ENCODE measurements at places on chromosomes 1 and 21.

DNA sequence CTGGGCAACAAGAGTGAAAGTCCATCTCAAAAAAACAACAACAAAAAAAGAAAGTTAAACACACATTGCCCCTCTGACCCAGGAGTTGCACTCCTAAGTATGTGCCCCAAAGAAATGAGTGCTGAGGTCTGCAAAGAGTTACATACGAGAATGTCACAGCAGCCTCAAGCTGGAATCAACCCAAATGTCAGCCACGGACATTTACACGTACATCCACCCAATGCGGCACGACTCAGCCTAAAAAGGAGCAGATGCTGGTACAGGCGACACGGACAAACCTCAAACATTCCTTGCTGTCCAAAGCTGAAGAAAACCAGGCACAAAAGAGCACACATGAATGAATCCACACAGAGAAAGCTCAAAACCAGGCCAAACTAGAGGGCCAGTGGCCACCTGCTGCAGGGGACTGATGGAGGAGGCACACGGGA is 46.8 kb upstream of the ECE1 start:
- no peak for DNase-seq

- DNase-seq, result no peak
Observed at GRCh38 chr1:207903053-207903452, 7.9 kb downstream of the CD34 start.

DNA sequence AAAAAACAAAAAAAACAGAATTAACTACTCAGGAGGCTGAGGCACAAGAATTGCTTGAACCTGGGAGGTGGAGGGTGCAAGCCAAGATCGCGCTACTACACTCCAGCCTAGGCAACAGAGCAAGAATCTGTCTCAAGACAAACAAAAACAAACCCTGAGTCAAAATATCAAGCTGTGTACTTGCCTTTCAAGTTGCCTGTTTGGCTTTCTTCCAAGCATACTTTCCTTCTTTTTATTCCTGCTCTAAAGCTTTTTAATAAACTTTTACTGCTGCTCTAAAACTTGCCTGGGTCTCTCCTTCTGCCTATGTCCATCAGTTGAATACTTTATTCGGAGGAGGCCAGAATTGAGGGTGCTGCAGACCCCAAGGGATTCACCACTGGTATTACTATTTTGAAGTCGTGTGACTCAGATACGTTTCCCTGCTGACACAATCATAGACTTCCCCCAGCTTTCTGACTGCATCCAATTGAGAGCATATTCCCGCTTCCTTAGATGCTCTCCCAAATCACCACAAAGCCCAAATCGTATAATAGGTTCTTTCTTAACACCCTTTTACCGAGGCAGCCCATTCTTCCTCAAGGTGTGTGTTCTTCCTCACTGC is 3.5 kb upstream of the ACBD6 start:
- no peak for DNase-seq

- no peak for DNase-seq
Observed at GRCh38 chr1:67747671-67748546, 62.9 kb downstream of the GADD45A start.

GRCh38 chr1:247538561-247538960 is 2.3 kb upstream of the OR2C3 start:
- no peak for DNase-seq

DNA sequence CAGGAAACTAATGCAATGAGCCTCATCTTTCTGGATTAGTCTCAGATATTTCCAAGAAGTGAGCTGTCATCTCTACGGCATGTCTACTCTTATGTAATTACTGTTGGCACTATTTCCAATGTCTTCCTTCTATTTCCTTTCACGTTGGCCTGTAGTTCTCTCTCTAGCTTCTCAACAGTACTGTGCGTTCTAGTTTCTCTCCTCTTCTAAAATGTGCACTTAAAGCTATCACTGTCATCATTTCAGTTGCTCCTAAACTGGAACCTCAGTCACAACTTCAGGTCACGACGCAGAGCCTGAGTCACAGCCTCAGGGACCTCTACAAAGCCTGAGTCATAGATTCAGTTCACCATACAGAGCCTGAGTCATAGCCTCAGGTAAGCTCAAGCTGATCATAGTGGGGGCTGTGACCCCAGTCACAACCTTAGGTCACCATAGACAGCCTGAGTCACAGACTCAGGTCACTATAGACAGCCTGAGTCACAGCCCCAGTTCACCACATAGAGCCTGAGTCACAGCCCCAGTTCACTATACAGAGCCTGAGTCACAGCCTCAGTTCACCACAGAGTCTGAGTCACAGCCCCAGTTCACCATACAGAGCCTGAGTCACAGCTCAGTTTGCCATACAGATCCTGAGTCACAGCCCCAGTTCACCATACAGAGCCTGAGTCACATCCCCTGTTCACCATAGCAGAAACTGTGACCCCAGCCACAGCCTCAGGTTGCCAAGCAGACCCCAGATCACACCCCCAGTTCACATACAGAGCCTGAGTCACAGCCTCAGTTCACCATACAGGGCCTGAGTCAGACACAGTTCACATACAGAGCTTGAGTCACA is 13.0 kb downstream of the WNT9A start:
- DNase-seq, result no peak

DNA sequence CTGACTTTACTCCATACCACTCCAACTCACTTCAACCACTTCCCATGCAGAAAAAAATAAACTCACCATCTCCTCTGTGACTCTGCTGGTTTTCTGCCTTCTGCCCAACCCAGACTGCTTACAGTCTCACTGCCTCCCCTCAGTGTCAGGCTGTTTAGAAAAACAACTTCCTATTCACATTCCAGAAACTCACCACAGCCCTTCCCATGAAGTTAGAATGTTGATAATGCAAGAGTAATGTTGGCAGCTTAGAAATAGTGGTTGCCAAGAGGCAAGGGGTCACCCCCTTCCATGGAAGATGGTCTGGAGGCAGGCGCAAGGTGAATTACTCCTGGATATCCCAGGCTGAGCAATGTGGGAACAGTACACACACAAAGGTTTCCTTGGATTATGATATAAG is at the start of gene SELP:
TSS of gene SELP (minus strand) at position 119 of the 400 bp plus-strand sequence. CDS start at position 69, 50 bp downstream.
- no peak for DNase-seq

DNA sequence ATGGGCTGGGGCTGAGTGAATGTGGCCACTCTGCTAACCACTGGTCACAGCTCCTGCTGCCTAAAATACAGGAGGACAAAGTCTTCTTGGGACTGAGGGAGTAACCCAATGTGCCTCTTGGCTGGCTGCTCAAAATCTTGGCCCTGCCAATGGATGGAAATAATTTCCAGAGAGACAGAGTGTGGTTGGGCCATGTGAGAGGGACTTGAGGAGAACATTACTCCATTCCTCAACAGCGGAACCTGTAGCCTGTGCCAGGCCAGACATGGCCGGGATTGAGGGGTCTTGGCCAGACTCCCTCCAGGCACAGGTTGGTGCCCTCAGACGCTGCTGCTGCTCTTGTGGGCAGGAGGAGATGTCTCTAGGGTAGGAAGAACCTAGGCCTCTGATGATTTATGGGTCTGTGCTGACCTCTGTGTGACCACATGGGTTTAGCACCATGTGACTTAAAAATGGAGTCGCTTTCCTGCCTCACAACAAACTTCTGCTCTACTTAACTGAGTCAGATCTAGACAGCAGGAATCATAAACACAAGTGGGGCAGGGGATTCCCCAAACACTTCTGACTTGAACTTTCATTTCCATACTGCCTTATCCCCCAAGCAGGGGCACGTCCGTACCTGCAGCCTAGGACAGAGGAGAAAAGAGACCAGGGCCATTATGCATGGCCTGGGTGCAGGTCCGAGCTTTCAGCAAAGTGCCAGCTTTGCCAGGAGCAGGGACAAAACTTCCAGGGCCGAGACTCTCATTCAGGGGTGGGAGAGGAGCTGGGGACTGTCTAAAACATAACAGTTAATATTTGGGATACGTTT is 79.2 kb downstream of the CD34 start:
- no peak for DNase-seq

GRCh38 chr1:55706397-55706796 is 491.2 kb upstream of the USP24 start:
- DNase-seq, result no peak

DNA sequence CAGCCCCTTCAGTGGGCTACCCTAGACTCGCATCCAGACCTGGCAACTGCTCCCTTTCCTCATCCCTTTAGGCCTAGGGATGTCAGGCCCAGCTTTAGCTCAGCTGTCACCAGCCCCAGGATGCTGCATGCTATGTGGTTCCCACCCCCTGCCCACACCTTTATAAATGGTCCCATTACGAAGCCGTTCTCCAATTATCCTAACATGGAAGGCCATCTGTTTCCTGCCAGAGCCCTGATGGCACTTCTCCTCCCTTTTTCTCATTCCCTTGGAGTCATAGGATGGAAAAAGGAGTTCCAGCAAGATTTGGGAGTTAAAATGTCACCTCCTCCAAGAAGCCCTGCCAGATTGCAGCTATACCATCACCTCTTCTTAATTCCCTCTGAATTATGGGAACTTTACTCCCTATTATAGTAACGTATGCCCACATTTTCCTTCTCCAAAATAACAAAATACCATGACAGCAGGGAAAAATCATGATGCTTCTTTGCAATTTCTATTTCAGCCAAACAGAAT is 205.0 kb upstream of the GRIK3 start:
- no peak for DNase-seq

DNA sequence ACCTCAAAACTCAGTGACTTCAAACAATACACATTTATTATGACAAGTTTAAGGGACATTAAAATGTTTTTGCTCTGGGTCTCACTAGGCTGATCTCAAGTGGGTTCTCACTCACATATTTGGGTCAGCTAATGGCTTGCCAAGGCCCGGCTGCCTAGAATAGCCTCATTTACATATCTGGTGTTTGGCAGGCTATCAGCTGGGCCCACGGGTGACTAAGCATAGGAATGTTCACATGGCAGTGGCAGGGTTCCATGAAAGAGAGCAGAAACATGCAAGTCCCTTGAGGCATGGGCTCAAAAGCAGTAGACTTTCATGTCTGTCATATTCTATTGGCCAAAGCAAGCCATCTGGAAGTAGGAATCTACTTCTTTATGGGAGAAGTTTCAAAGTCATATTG is 492.6 kb downstream of the KCNT2 start:
- DNase-seq, result no peak

DNA sequence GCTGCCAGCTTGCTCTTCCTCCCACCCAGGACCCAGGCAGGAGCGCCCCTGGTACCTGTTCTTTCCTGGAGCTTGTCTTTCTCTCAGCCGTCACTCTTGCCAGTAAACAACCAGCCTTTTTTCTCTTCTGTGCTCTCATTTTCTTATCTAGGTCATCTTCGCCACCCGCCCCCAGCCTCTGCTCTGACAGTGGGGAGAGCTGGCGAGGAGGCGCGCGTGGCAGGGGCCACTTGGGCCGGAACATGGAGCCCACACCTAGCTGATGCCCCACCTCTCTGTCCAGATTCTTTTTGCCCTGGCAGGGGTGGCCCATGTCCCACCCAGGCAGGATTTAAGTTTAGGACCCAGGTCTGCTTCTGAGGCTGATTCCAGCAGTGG is 32.3 kb downstream of the PROK1 start:
- DNase-seq, result no peak

GRCh38 chr1:116486424-116486823 is 84.4 kb downstream of the CD58 start:
- DNase-seq, result no peak
